ENCODE measurements at places on chromosomes 12 and 14.
A peak's percentile ranks its signal among the peaks of the same experiment; 100 is the strongest.

DNA sequence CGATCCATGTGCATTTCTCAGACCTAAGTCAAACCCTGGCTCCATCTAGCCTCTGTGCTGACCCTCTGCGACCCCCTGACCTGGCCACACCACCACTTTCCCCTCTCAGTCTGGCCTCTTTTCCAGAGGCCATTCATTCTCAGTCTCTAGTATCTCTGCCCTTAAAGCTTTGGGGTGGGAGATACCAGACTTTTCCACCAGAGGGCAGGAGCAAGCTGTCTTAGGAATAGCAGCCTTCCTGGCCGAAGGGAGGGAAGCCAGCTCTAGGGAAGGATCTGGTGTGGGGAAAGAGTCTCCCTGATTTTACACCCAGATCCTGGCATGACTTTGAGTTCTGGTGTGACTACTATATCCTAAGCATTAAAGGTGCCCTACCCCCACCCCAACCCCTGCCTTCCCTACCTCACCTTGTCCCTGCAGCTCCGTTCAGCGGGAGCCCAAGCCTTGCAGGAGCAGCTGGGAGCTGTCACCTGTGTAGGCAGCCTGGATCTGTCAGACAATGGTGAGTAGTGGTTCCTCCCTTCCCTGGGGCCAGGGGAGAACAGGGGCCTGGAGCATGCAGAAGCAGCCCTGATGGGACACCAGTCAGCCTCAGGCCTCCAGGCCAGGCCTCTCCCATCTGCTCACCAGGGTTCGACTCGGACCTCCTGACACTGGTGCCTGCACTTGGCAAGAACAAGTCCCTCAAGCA is 6.6 kb downstream of the CARMIL3 start:
- DNase-seq = peak; percentile 66

DNA sequence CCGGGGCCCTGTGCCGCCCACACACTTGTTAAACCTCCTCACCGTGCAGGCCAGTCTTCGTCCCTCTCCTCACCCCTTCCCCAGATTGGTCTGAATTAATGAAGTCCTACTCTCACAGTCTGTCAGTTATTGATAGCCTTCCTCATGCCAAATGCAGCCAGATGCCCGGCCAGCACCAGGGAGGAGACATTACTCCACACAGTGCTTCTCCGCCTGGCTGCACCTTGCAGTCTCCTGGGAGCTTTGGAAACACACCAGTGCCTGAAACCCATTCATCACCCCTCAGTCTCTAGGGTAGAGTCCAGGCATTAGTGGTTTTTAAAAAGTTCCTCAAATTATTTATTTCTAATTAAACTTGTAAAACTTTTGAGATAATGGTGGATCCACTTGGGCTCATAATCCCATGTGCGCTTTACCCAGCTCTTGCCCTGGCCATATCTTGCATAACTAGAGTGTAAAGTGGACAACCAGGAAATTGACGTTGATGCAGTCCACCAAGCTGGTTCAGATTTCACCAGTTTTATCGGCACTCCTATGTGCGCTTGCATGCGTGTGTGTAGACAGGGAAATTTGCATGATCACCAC is 38.2 kb upstream of the TSPAN9 start:
- no peak for DNase-seq

GRCh38 chr14:24965934-24966578 is 83.9 kb downstream of the STXBP6 start:
- DNase-seq = peak; percentile 95

GRCh38 chr14:104682107-104682593 is 7.3 kb upstream of the INF2 start:
- peak; percentile 67 for DNase-seq

DNA sequence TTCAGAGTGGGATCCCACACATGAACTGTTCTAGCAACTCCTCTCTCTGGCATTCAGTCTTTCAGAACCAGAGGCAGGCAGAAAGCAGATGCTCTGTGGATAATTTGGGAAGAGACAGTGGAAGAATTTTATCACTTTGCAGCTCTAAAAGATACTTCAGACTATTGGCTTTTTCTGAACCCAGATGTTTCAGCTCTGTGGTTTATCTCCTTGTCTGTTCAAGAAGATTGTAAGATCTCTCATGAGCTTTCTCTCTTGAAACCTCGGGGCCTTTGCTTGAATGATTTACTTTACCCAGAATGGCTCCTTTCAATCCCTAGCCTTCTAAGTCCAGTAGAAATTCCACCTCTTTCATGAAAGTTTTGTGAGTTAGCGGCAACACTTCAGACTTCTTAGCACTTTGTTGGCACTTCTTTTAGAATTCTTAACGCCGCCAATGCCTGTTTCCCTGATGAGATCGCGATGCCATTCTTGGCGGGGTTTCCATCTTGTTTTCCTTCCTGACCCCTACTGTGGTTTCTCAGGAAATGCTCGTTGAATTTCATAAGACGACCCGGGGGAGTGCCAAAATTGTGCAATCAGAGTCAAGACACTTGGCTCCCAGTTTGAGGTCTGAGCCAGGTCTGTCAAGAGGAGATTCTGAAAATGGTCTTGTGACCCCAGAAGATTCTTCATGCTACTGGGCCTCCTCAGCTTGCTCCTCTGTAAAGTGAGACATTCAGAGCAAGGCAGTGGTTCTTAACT is 107.0 kb upstream of the PRICKLE1 start:
- DNase-seq = peak; percentile 9

- no peak for DNase-seq
These were observed 55.9 kb upstream of the SRSF5 start for GRCh38 chr14:69711065-69711464.

DNA sequence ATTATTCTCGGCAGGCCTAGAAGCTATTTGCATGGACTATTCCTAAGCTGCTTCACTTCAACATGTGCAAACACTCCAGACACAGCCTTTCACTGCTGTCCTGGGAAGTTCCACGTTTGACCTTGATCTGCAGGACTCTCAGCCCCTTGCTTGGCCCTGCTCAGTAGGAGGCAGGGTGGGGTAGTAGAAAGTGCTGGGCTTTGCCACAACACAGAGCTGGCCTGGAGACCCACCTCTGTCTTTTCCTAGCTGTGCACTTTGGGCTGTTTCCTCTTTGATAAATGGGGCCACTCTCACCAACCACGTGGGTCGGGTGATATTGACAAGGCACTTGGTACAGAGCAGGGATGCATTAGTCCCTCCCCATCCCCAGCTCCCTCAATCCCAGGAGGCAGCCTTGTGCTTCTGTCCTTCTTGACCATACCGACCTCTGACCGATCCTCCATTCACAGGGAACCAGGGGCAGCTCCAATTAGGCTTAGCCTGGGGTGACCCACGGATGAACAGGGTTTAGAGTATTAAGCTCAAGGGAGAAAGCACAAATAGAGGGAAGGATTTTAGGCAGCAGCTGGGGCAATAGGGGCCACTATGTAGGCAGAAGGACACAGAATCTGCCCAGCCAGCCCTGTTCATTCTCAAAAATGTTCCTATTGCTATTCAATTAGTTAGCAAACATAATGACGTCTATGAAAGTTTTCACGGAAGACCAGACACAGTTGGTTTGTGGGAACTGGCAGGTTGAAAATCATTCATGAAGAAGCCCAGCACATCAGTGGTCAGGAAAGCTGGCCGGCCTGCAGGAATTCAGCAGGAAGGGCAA is 63.3 kb downstream of the SYNE3 start:
- DNase-seq = no peak

GRCh38 chr12:79925492-79925891 is 9.4 kb downstream of the PPP1R12A start:
- peak; percentile 43 for DNase-seq
